EL (cell line): ENCODE measurements at places on chromosomes 4 and X.

DNA sequence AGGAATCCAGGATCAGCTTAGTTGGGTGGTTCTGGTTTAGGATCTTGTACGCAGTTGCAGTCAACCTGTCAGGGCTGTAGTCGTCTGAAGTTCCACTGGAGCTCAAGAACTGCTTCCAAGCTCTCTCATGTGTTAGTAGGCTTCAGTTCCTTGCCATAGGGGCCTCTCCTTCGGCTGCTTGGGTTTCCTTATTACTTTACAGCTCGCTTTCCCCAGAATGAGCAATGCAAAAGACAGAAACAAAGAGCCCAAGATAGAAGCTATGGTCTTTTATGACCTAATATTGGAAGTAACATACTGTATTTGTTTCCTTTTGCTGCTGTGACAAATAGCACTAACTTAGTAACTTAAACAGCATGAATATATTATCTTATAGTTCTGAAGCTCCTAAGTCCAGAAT, 51.7 kb downstream of the TIGD2 start:
- DNase-seq: no peak

DNA sequence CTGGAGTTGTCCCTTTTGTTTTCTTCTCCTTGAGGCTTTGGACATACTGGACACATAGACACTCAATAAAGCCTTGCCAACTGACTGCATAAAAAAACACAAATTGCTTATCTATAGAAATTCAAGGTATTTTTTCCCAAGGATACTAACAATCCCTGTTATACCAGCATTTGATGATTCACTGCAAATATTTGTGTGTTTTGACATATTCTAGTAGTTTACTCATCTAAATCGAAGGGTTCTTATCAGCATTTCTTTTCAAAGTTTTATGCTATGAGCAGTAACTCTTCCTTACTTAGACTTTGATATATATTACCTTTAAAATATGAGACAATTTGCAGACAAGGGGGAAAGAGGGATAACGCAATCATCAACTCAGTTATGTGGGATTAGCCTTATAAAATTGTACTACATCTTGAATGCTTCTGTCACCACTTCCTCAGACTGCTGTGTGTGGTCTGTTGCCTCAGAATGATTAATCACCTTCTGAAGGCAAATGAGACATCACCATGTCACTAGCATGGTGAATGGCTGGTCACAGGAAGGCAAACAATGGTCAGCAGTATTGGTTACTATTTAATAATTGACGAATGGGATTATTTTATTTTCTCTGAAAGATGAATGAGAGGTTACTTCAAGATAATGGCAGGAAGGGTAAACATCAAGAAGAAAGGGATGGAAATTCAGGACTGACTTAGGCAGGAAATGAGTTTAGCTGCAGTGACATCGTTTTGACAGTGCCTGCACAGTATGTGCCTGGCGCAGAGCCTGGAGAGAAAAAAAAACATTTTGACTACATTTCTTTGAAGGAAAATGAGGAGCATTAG, 544.3 kb upstream of the CNKSR2 start:
- DNase-seq: peak; percentile 0

- no peak for DNase-seq
These were observed 21.7 kb upstream of the MND1 start for GRCh38 chr4:153322791-153323190.

DNA sequence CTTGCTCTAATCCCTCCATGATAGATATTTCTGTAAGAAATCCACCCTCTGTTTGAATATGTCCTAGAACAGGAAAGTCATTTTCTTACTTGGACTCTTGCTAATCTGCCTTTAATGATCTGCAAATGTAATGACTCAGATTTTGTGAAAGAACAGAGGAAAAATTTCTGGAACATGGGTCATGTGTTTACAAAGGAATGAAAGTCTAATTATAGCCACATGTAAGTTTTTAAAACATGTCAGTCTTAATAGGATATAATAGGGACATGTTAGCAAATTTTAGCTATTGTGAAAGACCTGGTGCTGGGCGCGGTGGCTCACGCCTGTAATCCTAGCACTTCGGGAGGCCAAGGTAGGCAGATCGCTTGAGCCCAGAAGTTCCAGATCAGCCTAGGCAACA, 47.6 kb downstream of the GRK4 start:
- DNase-seq: peak; percentile 68

- DNase-seq: no peak
These were observed 476.3 kb upstream of the RPS6KA3 start for GRCh38 chrX:20743046-20743445.

DNA sequence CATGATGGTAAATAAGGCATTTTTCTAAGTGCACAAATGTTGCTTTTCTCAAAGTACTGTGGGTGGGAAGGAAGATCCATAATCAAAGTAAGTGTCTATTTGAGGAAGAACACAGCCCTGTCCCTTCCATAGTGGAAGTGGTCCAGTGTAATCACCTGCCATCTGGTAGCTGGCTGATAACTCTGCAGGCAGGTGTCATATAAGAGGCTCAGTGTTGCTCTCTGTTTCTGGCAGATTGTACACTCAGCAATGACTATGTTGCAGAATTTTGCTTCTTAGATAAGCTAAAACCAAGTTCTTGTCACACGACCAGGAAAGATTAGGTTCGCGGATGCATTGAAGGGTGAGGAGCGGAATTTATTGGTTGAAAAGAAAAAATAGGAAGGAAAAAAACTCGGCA, 20.9 kb downstream of the SAGE1 start:
- DNase-seq: no peak

DNA sequence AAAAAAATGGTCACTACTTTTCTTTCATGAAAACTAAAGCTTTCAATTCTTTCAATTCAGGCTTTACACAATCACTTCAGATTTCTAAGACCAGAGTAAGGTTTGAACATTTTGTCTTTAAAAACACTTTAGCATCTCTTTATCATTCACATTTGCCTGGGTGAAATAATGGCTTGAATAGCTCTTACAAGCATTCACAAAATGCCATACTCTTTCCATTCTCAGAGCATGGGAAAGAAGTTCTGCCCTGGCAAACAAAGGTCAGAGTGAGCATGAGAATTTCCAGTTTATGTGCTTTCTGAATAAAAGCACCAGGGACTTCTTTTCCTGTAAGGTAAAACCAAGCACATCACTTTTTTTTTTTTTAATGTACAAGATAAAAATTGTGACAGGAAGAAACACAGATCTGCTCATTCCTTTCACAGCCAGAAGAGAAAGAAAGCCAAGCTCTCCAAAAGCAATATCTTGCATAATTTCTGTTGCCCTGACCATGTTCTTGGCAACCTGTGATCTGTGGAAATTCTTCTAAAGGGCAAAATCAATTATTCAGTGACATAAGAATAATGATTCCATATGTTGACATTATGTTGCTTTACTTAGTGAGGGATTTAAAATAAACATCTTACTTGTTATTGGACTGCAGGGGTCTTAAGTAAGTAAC, 64.8 kb downstream of the CD40LG start:
- DNase-seq: no peak

- DNase-seq: no peak
These were observed 1232.4 kb downstream of the STIM2 start for GRCh38 chr4:28093071-28093470.

GRCh38 chrX:122188751-122189150, 995.3 kb upstream of the GRIA3 start:
- peak; percentile 45 for DNase-seq

DNA sequence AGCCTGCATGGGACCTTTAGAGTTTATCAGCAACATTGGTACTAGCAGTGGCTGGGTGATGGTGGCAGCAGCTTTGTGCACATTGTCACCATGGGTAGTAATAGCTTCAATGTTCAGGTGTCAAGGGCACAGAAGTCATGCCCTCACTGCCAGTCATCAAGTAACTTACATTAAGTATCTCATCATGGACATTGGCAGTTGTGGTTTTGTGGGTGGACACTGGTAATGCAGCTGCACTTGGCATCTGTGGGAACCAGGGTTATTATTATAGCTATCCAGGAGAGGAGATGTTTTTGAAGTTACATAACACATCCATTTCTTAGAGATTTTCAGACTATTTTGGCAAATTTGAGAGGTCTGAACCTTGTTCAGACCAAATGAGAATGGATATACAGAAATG, 243.2 kb upstream of the NOCT start:
- DNase-seq: no peak

GRCh38 chr4:184473499-184474262, 669 bp downstream of the IRF2 start:
- DNase-seq: peak; percentile 34

DNA sequence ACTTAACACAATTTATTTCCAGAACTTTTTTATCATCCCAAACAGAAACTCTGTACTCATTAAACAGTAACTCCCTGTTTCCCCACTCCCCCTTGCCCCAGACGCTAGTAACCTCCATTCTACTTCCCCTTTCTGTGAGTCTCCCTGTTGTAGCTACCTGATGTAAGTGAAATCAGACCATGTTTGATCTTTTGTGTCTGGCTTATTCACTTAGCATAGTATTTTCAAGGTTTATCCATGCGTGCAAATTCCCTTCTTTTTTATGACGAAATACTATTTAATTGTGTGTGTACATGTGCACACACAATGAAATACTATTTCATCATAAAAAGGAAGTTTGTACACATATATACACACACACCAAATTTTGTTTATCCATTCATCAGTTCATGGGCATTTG, 5.2 kb downstream of the PKD2 start:
- no peak for DNase-seq

DNA sequence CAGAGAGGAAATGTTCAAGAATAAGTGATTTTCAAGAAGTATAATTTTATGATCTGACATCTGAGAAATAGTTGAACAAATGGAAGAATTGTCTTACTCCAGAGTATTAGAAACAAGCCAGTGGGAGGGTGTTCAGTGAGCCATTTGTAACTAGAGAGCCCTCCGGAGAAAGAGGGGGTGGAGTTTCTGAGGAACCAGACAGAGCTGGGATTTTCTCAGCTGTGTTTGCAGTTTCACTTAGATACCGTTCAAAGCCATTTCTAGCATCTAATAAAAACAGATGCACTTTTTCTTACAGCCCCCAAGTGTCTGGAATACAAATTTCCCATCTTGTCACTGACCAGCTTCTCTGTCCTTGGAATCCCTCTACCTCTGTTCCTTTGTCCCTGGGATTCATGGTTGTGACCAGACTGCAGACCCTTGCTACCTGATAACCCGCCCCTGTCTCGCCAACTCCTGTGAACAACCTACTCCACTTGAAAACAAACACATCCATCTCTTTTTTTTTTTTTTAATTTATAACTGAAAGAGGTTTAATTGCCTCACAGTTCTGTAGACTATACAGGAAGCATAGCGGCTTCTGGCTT, 132.8 kb upstream of the KLF3 start:
- peak; percentile 2 for DNase-seq

DNA sequence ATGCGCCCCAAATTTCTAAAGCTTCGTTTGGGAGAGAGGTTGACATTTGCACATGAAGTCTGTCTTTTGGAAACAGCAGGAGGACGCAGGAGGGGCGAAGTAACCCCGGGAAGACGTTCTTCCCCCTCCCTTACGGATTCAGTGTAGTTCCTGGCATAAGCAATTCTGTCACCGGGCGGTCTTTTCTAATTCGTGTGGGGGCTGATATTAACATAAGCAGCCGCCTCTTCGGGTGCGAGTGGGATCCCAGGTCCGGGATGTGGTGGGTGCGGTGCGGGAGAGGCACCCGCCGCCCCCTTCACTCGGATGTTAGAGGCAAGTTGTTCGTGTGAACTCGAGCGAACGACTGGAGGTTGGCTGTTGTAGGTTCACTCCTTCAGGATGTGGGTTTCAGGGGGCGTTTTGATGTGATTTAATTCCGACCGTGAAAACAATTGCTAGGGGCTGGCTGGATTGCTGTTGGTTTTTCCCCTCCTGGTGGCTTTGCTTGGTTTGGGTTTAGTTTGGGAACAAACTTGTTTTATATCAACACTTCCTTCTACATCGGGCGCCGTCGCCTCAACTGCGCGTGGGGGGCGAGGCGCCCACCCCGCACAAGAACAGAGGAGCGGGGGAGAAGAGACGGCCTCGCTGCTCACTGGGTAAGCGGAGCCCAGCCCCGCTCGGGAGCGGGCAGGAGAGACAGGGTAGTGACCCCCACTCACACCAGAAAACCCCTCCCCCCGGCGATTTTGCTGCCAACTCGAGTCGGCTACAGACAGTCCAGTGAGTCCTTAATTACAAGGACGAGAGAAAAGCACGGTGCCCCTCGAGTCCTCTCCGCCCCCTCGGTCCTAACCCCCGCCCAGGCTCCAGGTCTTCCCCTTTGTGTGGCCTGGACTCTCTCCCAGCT, 2.9 kb upstream of the LEF1 start:
- DNase-seq: no peak

DNA sequence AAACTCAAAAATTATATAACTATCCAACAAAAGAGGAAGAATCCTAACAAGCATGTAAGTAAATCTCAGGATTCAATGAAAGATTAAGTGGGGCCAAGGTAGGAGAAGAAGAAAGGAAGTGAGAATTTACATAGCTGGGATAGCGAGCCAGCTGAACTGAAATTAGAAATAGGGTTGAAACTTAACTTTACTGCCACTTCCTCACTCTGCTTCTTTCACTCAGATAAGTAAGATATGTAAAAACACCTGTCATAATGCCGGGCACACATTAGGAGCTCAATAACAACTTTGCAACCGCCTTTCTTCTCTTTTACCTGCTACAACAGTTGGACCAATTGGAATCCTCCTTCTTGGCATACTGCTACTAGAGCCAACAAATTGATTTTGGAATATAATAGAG, 129.4 kb downstream of the CNKSR2 start:
- DNase-seq: no peak

- peak; percentile 93 for DNase-seq
These were observed 215.6 kb upstream of the PPARGC1A start for GRCh38 chr4:24105327-24106038.

GRCh38 chr4:98996056-98996764, 689 bp downstream of the METAP1 start:
- DNase-seq: peak; percentile 40

DNA sequence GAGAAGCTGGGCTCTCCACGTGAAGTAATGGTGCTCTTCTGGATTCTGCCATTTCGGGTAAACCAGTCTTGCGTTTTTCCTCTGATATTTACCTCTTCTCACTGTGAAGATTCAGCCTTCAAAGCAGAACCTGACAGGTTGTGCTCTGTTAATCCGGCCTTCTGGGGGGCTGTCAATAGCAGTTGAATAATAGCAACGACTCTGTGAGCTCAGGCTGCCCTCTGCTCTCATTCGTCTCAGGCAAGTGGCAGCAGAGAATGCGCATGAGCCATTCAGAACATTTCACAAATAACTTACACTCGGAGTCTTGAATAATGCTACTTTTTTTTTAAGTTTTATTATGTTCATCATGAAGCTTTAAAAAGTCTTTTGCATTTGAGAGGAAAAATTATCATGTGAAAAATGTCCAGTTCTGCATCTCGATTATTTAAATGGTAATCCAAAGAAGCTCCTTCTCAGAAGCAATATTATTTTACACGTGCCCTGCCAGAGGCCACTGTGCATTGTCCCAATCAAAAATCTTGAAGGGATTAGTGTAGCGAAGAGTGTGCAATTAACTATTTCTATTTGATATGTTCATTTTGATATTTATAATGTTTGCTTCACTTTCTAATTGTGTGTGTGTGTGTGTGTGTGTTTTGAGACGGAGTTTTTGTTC, 354.2 kb upstream of the FAT1 start:
- no peak for DNase-seq

GRCh38 chr4:121786221-121786620, 14.9 kb upstream of the EXOSC9 start:
- no peak for DNase-seq
